ENCODE measurements at places on chromosomes 5 and 9.

DNA sequence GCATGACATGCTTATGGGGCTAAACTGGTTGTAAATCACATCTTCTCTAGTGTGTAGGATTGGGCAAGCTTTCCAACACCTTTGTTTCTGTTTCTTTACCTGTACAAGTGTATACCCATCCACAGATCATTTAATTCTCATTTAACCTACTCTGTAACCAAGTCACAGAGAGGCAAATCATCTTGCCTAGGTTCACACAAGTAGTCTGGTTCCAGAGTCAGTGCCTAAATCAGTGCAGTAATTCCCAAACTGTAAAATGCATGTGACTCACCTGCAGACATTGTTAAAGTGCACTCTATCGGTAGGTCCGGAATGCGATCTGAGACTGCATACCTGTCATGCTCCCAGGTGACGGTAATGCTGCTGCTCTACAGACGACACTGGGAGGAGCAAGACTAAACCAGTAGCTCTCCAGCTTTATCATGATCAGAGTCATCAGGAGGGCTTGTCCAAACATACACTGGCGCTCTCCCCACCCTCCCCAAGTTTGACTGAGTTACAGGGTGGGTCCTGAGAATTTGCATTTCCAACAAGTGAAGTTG is 107.9 kb upstream of the FREM1 start:
- DNase-seq = no peak

DNA sequence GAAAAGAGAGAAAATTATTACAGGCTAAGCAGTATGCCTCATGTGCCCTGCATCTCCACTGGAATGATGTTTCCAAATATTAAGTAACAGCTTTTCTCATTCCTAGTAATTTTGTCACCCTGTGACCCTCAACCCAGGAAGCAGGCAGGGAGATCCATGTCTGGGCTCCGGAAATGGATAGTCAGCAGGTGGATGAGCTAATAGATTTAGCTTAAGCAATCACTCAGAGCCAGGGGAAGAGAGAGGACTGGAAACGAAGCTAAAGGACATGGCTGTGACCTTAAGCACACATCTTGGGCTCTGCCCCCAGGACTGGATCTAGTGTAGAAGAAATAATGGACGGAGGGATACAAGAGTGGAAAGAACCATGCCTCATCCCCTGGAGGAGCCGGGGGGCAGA is 89.5 kb downstream of the ARSB start:
- no peak for DNase-seq

GRCh38 chr5:167688341-167689130 is 602.9 kb upstream of the WWC1 start:
- no peak for DNase-seq

DNA sequence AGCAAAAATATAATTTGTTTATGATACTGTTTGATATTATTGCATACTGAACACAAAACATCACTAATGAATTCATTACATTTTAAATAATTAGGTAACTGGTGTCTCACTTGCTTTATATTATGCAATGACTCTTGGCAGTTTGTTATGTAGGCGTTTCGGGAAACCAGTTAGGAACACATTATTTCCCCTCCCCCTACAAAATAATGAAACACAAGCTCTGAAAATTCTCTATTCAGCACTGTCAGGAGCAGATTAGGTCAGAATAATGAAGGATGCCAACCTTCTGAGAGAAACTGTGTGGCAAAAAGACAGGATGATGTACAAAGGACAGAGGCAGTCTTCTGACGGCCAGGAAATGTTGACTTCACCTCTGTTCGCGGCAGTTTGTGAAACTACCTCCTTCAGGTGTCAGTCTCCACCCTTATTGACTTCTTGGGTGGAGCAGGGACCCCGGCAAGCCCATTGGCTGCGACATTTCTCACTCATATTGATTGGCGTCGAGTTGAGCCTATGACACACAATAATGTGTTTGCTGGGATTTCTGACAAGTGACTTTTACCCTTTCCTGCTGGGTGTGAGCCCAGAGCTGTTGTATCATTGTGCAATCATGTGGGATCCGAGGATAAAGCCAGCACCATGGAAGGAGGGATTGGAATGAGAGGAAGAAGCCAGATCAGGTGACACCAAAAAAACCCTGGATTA is 33.9 kb downstream of the SH3PXD2B start:
- DNase-seq = no peak

- DNase-seq = no peak
Measured at GRCh38 chr9:5553211-5553610, 42.9 kb downstream of the PDCD1LG2 start.

- DNase-seq = no peak
Measured at GRCh38 chr5:4095918-4096630, 500.4 kb downstream of the IRX1 start.

- no peak for DNase-seq
Measured at GRCh38 chr9:83242066-83242465, 179.1 kb upstream of the RASEF start.

- no peak for DNase-seq
Measured at GRCh38 chr9:93266521-93267001, 82.6 kb downstream of the WNK2 start.

- DNase-seq = no peak
Measured at GRCh38 chr5:65032250-65032649, 263.5 kb downstream of the CWC27 start.

GRCh38 chr5:170536525-170536924 is 32.7 kb downstream of the KCNIP1 start:
- DNase-seq = no peak

- DNase-seq = no peak
Measured at GRCh38 chr9:21803649-21804048, 1.2 kb downstream of the MTAP start.

- no peak for DNase-seq
Measured at GRCh38 chr5:146890066-146890465, 11.5 kb upstream of the PPP2R2B start.

GRCh38 chr5:5380298-5380697 is 42.2 kb upstream of the ICE1 start:
- no peak for DNase-seq

GRCh38 chr9:110426052-110426709 is 88.5 kb upstream of the TXNDC8 start:
- DNase-seq = no peak

- peak; percentile 71 for DNase-seq
Measured at GRCh38 chr5:132526290-132526973, 16.9 kb downstream of the IL5 start.

DNA sequence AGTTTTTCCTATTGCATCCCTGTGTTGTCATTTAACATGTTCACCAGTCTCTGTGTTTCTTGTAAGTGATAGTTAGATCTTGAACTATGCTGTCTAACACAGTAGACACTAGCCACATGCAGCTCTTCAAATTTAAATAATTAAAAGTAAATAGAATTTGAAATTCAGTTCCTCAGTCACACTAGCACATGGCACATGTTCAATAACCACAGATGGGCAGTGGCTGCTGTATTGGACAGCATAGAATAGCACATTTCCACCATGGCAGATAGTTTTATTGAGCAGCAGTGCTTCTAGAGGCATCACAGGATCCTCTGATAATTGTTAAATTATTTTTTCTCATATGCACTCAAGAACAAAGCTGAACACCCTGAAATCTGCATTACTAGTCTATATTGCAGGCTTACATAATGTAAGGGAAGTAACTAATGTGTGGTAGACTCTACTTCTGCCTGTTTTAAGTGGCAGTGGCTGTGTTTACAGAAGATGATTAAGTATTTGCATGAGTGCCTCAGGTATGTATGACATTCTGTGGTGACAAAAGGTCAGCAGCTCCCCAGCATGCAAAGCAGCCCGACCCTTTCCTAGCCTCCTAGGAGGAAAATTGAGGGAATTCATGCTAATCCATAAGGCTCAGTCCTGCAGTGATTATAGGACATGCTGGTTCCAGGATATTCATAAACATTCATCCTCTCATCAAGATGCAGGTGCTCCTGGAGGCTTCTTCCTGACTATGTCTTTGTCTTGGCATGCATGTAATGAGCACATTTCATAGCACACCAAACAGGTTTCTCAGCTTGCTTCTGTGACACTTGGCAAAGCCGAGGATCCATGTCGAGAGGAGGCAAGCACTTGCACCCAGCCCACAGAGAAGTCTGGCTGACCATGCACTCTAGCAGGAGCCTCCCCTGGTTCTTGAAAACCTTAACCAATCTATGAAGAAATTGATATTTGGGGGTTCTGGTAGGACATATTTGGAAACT is 45.5 kb downstream of the SH3RF2 start:
- DNase-seq = no peak

DNA sequence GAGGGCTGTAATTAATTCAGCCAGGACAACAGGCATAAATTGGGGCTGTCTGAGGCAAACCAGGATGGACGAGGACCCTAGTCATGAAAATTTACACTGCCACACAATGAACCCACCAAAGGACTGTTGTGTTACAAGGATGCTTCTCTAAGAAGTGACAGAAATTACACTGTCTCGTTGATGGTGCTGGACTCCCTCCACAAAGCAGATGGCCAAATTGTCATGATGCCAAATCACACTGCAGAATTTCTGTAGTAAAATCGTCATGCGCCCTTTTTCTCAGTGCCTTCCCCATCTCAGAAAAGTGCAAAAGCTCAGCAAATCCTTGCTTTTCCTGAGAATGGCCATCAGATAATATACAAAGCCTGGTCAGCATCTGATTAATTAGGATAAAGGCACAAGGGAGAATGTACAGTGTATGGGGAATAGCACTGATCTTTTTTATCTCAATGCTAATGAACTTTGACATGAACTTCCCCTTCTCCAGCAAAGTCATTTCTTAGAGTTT is 545.8 kb downstream of the CSNK1G3 start:
- DNase-seq = no peak

GRCh38 chr9:112035166-112035826 is 138.7 kb downstream of the UGCG start:
- peak; percentile 10 for DNase-seq

DNA sequence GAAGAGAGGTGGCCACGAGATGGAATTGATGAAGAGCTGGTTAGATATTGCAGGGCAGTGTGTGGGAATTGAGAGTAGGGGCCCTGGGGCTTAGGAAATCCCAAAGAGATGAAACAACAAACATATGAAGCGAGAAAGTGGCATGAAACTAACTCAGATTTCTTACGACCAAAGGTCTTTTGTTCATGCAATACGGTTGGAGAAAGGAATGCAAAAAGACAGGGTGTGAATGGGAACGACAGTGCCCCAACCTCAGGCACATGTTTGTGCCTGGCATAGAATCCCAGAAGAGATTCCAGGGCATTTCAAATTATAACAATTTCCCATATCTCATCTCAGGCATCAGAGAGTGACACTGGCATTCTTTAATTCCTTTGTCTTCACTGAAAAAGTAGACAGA is 199.2 kb downstream of the ACTL7B start:
- DNase-seq = no peak

GRCh38 chr5:91478096-91478495 is 95.0 kb upstream of the ARRDC3 start:
- DNase-seq = no peak

GRCh38 chr5:92504346-92504745 is 1076.7 kb downstream of the NR2F1-AS1 start:
- no peak for DNase-seq

Data from B cell (primary cell).